Activated T-cell treated with anti-CD3 and anti-CD28 coated beads, Interleukin-2, amount 50 U/mL, for 1 hour (primary cell): ENCODE measurements at places on chromosomes 3 and 15.

- no peak for DNase-seq
These were observed 69.7 kb upstream of the POMGNT2 start for GRCh38 chr3:43175541-43175940.

DNA sequence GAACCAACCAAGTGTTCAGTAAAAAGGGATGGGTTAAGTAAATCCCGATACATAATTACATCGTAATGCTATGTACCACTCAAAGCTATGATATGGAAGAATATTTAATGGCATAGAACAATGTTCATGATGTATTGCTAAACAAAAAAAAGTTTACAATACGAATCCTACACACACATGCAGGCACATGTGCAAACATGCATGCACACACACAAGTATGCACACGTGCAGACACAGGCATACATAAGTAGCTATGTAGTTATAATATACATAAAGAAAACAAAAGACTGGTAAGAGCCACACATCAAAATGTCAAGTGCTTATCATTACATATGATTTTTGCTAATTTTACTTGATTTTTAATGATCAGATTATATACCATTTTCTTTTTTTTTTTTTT lies 74.2 kb downstream of the ARRDC4 start:
- no peak for DNase-seq

DNA sequence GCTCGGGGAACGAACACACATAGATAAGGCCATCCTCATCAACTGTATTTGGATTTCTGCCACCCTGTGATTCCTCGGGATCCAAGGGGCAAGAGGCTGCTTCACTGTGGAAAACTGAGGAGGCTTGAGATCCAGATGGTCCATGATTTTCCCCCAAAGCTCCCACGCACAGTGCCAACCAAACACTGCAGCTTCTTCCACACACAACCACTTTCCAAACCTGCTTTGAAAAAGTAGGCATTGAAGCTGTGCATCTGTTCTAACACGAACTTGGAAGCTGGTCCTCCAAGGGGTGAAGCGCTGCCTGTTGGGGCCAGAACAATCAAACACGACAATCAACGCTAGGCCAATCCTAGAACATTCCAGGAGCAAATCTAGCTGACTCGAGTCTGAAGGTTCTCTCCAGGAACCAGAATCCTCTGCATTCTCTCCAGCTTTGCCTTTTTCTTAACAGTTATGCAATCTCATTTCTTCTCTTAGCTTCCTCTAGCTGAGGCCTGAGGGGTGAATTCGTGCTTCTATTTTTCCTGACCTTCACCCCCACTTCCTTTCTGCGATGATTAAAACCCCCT lies 104.4 kb downstream of the LRRK1 start:
- DNase-seq, result no peak

DNA sequence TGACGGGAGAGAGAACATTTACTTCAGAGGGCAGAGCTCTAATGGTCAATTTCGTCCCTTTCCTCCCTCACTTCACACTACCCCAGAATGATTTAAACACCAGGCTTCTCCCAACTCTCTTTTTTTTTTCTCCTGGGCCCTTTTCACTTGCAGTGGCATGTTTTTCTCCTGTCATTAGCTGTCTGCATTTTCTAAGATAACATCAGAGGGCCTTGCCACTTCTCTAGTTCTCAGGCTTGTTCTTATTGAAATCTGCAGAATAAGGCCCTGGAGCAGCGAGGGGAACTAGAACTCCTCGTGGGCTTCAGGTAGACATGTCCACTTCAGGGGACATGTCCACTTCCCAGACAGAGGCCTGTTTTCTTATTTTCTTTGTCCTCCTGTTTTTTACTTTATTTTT lies 514.4 kb upstream of the TBL1XR1 start:
- no peak for DNase-seq

- no peak for DNase-seq
These were observed 80.2 kb downstream of the WNT5A start for GRCh38 chr3:55406696-55407425.

- DNase-seq, result no peak
These were observed 463.5 kb upstream of the TGFBR2 start for GRCh38 chr3:30142946-30143345.

DNA sequence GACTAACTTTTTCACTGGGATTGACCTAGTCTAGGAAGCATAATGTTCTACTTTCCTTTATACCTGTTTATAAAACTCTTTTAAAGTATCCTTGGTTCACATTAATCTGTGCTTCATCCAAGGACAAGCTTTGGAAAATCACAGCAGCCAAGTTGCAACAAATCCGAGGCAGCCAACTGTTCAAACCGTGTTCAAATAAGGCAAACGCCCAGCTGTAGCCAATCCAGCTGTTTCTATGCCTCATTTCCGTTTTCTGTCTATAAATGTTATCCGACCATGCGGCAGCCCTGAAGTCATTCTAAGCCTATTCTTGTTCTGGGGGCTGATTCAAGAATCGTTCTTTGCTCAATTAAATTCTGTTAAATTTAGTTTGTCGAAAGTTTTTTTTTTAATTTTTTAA lies 78.3 kb downstream of the FMN1 start:
- DNase-seq, result no peak

- DNase-seq, result no peak
These were observed 11.5 kb upstream of the TFG start for GRCh38 chr3:100697723-100698285.

DNA sequence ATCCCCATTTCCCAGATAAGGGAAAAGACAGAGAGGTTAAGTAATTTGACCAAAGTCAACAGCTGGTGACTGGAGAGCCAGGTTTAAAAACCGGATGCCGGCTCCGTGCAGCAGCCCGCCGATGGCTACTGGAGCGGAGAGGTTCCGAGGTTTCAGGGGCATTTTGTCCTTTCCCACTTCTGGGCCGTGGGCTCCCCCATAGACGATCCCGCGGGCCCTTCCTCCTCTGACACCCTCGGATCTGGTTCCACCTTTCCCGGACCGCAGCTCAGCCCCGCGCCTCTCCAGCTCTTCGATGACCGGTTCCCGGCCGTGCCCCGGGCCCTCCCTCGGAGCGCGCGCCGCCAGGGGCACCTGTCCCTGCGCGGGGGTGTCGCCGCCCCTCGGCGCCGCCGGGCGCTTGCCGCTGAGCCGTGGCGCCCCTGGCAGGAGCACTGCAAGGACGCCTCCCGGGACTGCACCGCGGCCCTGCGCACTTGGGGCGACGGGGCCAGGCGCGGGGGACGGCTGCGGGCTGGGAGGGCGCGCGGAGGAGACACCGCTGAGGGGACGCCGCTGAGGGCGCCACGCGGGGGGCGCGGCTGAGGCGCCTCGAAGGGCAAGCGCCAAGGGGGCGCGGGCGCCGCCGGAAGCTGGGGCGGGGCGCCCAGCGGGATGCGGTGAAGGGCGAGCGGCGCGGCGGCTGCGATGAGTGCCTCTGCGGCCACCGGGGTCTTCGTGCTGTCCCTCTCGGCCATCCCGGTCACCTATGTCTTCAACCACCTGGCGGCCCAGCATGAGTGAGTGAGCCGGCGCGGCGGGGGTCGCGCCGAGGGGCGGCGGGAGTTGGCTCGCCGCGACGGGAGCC lies at the start of gene TM6SF1:
TSS of gene TM6SF1 (plus strand) at position 652 of the 847 bp plus-strand sequence. CDS start at position 688, 36 bp downstream.
- DNase-seq, result peak; percentile 21

- no peak for DNase-seq
These were observed 35.2 kb downstream of the HMCES start for GRCh38 chr3:129313665-129314385.

GRCh38 chr15:85543741-85544155 lies 163.3 kb downstream of the AKAP13 start:
- DNase-seq, result peak; percentile 50

GRCh38 chr3:128588147-128588546 lies 62.5 kb downstream of the RPN1 start:
- no peak for DNase-seq

GRCh38 chr3:190070622-190071347 lies 49.9 kb downstream of the P3H2 start:
- DNase-seq, result no peak

DNA sequence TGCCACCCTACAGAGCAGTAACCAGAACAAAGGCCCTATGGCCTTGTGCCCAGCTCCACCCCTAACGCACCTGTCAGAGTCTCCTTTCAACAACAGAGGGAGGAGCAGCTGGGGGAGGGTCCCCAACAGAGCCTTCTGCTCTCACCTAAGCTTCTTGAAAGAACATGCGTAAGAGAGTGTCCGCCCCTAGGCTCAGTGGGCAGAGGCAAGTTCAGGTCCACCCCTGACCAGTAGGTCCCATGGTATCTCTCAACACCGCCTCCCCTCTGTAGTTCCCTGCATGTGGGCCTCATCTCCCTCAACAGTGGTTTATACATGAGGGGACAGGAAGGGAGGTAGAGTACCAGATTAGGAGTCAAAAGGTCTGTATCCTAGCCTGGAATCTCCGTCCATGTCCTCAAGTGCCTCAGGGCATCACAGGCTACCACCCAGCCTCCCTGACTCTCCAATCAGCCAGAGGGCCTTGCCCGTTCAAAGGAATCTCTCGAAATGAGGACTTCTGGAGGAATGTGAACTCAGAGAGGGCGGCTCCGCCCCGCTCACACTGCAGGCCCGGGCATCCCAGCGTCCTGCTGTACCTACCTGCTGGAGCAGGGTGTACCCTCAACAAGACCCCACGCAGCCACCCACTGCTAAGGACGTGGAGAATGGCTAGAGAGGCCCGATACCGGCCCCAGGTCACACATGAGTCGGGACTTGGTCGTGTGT lies 680 bp downstream of the POC1A start:
- DNase-seq, result no peak

DNA sequence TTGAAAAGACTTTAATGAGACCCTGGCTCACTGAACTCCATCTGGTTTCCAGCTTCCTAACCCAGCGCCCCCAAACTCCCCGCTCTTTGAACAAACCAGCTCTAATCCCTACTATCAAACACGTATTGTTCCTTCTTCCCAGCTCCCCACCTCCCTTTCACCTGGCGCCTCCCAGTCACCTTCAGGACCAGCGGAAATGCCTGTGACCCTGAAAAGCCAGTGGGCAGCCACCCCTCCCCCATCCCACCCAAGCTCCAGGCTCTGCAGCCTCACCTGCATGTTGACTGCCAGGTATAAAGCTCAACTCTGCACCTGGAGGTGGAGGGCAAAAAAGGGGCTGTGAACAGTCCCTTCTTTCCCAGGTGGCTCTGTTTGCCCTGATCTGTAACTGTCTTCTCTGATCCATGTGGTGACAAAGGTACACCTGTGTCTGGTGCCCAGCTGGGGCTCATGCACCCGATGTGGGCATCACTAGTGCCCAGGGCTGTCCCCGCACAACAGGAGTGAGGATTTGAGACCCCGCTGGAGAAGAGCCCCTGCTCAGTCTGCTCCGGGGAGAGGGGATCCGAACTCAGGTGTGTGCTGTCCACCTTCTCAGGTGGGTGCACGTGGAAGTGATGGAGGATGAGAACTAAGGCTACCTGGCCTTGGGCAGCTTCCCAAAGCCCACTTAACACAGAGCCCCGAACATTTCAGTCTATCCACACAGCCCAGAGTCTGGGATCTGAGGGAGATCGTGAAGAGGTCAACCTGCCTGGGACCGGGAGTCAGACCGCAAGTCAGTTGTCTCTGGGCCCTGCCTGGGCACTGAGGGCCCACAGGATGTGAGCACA lies 128.9 kb downstream of the NSMCE3 start:
- no peak for DNase-seq

GRCh38 chr3:45753095-45753494 lies 43.2 kb downstream of the SLC6A20 start:
- DNase-seq, result no peak

DNA sequence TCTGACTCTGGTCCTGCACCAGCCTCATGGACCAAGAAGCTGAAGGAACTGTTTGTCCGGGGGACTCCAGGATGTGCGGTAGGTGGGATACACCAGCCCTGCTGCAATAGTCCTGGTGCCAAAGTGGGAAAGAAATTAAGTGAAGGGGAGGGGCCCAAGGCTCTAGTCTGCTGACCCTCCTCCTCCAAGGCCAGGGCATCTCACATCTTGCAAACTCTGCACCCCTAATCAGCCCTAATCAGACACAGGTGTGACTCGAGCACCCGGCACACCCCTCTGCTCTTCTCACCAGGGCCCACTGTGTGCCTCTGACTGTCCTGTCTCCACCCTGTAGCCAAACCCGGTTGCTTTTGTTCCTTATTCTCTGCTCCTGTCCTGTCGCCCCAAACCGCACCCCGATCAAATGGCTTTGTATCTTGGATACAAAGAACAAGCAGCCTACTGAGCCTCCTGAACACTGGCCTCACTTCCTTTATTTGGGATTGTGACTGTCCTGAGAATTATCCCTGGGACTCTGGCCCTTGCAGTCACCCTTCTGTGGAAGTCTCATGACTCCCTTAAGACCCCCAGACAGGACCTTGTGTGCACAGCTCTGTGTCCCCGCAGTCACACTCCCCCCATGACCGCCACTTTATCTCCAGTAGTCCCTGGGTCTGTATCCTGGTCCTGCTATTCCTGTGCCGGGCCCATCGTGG lies 26.7 kb upstream of the SLC41A3 start:
- no peak for DNase-seq
